Anterior cingulate cortex (tissue), 58 donors: ENCODE measurements at places on chromosomes 7 and 10.

- DNase-seq: no peak
Observed at GRCh38 chr7:151413241-151413640, 3.4 kb upstream of the WDR86 start.

DNA sequence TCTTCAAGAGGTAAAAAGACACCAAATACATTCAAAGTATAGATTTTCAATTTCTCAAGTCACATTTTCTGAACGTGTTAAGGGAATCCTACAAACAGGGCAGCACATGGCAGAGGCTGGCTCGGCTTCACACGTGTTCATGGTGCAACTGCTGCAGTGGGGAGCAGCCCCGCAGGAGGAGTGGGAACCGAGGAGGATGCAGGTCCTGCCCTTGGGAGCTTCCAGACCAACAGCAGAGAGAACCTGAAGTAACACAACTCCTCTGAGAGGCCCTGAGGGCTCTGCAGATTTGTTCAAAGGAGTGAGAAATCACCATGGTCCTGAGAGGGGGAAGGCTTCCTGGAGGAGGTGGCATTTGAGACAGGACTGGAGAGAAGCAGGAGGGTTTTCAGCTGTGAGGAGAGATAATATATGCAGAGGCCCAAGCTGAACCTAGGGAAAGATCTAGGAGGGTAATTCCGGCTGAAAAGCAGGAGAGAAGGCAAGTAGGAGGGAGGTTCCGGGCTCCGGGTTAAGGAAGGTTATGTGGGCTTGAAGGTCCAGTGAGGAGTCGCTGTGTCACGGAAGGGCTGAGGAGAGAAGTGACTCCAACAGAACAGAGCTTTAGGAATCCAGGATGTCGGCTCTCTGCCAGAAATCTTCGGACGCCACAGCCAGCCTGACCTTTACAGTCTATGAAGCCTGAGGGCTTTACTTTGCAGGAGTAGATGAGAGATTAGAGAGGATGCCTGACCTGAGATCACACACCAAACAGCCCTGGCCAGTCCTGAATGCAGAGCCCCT, 77.5 kb downstream of the GPR26 start:
- DNase-seq: no peak

GRCh38 chr10:69953851-69954250, 98.8 kb upstream of the MACROH2A2 start:
- no peak for DNase-seq

GRCh38 chr10:66058594-66058993, 867.2 kb upstream of the LRRTM3 start:
- no peak for DNase-seq

- DNase-seq: no peak
Observed at GRCh38 chr7:22698767-22699166, 28.2 kb upstream of the IL6 start.

DNA sequence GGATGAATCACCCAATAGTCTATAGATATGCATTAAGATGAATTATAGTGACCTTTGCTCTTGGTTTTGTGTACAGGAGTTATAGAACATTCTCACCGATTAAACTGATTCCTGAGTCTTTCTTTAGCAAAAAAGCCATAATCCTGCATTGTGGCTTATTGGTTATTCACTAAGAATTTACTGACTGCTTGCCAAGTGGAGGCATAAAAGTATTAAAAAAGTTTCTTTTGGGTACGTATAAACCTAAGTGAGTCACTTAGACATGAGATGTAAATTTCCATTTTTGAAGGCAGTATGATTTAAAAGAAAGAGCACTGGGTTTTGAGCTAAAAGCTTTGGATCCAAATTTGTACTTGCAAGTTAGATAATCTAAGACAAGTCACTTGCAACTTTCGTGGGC, 100.7 kb downstream of the CDK6 start:
- no peak for DNase-seq

DNA sequence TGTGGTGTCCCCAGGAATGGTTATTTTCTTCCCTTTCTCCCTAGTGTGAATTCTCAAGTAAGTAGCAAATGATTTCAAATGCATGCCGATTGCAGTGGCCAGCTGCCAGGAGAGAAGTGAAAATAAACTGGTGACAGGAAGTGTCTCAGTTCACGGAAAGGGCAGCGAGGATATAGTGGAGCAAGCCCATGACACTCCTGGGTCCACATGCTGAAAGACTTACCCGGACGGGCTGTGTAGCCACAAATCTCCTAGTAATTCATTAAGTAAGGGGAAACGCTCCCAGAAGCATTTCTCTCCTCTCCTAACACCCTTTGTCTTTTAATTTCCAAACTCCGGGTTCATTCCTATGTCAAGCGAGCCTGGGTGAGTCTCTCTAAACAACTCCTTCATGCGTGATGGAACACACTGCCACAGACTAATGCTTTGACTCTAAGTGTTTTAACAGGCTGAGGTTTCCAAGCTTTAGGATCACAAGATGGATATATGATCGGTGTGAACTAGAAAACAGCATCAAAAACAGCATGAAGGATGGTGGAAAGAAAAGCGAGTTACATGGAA, 125.6 kb downstream of the CYP26A1 start:
- no peak for DNase-seq

- no peak for DNase-seq
Observed at GRCh38 chr7:4837041-4837802, 24.6 kb downstream of the PAPOLB start.

GRCh38 chr7:1709900-1710299, 39.8 kb downstream of the ELFN1 start:
- DNase-seq: no peak

GRCh38 chr10:19970717-19971116, 154.5 kb downstream of the PLXDC2 start:
- DNase-seq: no peak

GRCh38 chr10:79608505-79609375, 2.0 kb upstream of the SFTPA1 start:
- no peak for DNase-seq

- no peak for DNase-seq
Observed at GRCh38 chr10:25695586-25695985, 238.4 kb upstream of the MYO3A start.

DNA sequence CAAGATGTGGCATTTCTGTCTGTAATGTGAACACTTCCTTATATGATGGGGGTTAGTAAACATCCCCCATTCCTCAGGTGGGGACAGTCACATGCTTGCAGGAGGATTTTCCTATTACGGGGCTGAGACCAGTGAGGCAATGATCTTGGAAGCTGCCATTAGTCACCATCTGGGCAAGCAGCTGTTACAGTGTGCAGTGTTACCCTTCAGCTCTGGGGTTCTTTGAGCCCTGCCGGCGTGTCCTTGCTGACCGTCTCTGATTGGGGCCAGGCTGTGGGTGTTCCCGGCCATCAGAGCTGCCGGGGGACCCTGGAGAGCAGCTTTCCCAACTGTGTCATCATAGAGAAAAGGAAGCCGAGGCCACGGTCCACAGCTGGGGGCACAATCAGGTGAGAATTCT, 126.8 kb upstream of the FAM20C start:
- DNase-seq: no peak

- DNase-seq: peak; percentile 14
Observed at GRCh38 chr10:96370584-96371157, 11.9 kb upstream of the OPALIN start.

GRCh38 chr10:15254808-15255648, 86.5 kb upstream of the NMT2 start:
- DNase-seq: peak; percentile 20

- no peak for DNase-seq
Observed at GRCh38 chr10:121694327-121694965, 96.2 kb upstream of the FGFR2 start.

- no peak for DNase-seq
Observed at GRCh38 chr10:75137533-75138438, 26.3 kb downstream of the SAMD8 start.

DNA sequence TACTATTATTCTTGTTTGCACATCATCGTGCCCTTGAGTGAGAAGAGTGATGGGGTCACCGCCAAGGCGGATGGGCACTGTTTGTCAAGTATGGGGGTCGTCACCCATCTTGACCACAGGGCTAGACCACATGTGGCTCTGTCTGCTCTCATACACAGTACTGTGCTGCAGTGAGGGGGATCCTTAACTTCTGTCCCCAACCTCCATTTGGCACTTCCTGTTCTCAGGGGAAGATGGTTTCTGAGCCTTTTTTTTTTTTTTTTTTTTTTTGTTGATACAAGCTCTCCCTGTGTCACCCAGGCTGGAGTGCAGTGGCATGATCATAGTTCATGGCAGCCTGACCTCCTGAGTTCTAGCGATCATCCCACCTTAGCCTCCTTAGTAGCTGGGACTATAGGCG, 13.6 kb downstream of the WBP1L start:
- no peak for DNase-seq

GRCh38 chr10:133327651-133328357, 8.9 kb downstream of the CALY start:
- no peak for DNase-seq

DNA sequence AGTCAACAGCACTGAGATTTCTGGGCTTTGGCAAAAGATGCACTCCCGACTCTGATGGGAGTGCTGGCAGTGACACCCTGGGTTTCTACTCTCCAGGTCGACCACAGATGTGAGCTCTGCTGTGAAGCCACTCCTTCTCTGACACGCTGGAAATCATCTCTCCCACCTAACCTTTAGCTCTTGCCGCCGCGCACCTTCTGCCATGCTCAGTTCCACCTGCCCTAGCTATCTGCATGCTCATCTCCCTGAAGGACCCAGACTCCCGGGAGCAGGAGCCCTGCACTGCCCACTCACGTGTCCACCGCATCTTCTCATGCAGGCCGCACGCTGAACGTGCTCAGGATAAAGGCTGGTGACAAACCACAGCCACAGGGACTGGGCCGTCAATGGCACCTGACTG, 174.8 kb downstream of the TNS3 start:
- no peak for DNase-seq

DNA sequence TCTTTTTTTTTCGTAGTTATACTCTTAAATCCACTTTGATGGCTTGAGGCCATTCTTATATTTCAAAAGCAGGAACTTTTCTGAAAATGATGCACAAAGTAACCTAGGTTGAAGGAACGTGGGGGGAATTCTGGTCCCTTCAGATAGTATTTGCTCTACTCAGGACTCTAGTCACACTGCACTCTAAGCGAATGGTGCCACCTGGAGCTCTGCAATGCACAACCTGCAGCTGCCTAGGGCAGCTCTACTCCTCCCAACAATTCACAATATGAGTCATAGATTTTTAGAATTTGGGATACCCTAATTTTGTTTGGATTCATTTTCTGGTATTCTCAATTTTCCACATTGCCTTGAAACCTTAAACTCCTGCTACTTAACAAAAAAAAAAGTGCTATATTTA, 17.3 kb downstream of the SYPL1 start:
- no peak for DNase-seq

DNA sequence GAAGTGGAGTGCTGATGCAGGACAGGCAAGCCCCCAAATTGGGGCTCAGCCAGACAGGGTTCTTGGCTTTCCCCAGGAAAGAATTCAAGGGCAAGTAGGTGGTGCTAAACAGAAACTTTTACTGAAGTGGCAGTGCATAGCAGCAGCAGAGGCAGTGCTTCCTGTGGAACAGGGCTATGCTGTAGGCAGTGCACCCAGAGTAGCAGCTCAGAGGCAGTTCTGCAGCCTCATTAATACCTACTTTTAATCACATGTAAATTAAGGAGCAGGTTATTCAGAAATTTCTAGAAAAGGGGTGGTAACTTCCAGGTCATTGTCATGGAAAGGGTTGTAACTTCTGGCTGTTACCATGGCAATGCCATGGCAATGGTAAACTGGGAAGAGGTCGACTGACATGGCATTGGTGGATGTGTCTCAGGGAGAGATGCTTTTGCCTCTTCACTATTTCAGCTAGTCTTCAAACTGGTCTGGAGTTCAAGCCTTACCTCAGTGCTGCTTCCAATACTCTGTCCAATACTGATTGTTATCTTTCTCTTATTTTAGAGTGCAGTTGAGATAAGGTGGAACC, 29.2 kb downstream of the PRSS58 start:
- DNase-seq: no peak

- no peak for DNase-seq
Observed at GRCh38 chr10:113549856-113550255, 3.0 kb upstream of the HABP2 start.

GRCh38 chr7:139995017-139995915, 67.5 kb downstream of the PARP12 start:
- DNase-seq: peak; percentile 74

- no peak for DNase-seq
Observed at GRCh38 chr10:33900596-33900995, 566.1 kb upstream of the NRP1 start.

- DNase-seq: peak; percentile 7
Observed at GRCh38 chr7:90709501-90710465, 113.7 kb downstream of the CDK14 start.

GRCh38 chr10:18713077-18713476, 53.8 kb downstream of the ARL5B start:
- DNase-seq: no peak
